Right lung (tissue), 10 donors: ENCODE measurements at places on chromosomes 5 and 9.

DNA sequence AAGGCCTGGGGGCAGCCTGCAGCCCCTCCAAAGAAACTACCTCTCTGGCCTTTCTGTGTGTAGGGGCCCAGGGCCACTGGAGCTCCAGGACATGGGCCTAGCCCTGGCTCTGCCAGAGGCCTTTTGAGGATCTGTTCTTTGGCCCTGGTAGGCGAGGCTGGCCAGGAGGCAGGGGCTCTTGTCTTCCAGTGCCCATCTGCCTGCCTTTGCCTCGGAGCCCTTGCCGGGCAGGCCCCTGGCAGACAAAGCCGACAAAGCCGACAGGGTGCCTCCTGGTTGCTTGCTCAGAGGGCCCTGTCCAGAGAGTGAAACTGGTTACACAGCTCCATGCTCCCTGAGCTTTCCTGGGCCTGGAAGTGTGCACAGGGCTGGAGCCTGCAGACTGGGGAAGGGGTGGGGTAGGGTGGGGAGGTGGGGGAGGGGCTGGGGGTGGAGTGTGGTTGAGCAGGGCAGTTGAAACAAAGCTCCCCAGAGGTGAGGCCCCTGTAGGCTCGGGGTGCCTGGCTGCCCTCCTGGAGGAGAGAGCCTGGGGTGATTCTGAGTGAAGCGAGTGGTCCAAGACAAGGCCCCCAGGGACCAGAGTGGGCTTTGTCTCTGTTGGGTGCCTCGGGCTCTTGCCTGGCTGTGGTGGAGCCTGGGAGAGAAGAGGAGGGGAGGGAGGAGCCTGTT is 29.3 kb downstream of the PTPA start:
- peak; percentile 57 for DNase-seq

DNA sequence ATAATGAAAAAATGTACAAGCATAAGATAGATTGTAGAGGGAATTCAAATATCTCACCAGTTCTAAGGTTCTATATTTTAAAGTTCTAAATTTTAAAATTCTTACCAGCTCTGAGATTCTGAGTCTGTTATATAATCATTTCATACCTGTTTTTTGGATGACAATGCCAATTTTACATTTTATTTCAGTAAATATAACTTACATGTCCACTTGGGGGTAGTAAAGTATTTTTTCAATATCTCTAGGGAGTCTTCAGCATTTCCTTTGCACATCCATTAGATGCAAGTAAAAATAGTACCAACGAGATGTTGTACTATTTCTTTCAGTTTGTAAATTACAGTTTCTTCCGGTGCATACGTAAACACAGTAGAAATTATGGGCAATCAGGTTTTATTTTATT is 25.7 kb downstream of the NMUR2 start:
- no peak for DNase-seq

DNA sequence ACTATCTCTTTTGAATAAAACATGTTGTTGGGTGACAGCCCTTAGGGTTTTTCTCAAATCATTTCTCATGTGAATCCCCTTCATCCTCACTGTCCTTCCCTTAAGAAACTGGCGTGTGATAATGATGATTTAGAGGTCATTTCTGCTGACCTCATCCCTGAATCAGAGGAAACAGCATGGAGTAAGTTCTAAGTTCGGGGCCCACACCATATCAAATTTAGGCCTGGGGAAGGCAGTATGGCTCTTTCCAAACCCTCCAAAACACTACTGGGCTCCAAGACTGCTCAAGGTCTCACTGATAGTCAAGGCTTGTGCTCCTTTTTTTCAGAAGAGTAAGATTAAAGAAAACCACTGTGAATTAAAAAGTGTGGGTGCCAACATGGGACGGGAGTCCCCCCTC is 872 bp upstream of the SMIM3 start:
- no peak for DNase-seq

- DNase-seq: no peak
Measured at GRCh38 chr5:136192015-136192525, 892 bp downstream of the SMIM32 start.

DNA sequence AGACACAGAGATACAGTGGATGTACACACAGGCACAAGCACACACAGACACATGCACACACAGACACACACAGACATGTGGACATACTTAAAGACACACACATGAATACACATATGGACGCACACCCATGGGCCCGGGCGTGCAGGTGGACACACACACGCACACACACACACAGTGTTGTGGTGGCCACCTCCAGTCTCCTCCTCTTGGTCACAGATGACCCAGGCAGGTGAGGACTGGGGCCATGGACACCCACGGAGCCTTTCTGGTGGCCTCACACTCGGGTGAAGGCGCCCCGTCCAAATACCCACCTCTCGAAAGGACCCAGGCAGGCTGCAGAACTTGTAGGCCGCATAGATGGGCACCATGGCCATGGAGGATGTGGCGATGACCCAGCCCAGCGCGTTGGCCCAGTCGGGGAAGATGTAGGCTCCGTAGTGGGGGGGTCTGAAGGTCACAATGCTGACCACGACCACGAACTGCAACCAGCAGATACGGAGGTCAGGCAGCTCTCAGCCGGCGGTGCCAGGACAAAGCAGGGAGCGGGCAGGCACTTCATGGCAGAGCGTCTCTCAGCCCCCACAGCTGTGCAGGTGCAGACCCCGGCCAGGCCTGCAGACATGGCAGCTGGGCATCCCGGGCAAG is 42.5 kb downstream of the SLC6A3 start:
- no peak for DNase-seq

GRCh38 chr5:17255471-17256021 is 38.1 kb downstream of the BASP1 start:
- DNase-seq: no peak

DNA sequence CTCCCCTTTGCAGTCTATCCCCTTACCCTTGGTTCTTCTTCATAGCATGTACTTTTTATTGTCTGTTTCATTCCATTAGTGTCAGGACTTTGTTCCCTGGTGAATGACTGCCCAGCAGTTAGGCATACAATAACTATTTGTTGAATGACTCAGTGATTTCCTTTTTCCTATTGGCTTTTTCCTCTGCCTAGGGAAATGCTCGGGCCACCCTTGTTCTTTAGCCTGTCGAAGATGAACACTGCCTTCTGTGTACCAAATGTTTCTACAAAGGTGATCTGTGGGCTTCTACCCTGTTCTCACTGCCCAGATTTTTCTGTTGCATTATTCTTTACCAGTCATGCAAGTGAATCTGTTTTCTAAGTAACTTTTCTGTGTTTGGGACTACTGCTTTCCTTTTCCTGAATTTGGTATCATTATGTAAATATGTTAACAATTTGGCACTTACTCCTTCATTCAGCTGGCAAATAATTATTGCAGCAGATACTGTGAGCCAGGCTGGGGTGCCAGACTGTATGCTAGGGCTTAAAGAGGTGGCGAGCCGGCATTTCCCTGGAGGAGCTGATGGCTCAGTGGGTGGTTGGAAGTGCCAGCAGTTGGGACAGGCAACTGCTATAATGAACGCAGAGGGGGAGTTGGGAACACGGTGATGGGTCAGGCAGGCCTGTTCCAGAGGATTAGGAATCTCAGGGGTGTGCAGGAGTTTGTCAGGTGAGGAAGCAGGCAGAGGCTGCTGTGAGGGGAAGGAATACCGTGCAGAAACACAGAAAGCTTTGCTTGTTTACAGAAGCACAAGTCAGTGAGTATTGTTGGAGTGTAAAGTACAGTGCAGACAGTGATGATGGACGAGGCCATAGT is 30.6 kb downstream of the KDM4C start:
- no peak for DNase-seq

DNA sequence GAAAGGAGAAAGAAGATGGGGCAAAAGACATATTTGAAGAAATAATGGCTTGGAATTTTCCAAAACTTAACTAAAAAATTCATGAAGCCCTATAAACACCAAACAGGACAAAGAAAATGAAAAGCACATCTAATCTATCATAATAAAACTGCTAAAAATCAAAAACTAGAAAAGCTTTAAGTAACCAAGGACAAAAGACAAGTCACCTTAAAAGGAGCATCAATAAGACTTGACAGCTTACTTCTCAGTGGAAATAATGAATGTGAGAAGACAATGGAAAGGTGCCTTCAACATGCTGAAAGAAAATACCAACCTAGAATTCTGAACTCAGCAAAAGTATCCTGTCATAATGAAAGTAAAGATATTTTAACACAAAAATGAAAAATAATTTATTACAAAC is 27.0 kb downstream of the GTF3C4 start:
- DNase-seq: no peak
